Esophagus muscularis mucosa (tissue), 4 donors: ENCODE measurements at places on chromosomes 7 and 10. TPM values are rescaled to one million over a fixed set of nuclear protein-coding genes. Genes with fewer than 3 reads are reported as not detected.

DNA sequence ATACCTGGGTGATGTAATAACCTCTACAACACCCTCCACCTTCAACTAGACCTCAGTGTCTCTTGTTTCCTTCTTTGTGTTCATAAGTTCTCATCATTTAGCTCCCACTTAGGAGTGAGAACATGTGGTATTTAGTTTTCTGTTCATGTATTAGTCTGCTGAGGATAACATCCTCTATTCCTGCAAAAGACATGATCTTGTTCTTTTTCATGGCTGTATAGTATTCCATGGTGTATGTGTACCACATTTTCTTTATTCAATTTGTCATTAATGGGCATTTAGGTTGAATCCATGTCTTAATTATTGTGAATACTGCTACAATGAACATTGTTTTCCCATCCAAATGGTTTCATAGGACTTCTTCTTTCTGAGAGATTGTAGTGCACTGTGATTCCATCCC lies 135.7 kb downstream of the MBL2 start:
- no peaks in the 10 kb centered on the region for H3K4me1 ChIP-seq
- no peak for DNase-seq
- H3K36me3 ChIP-seq, result no peaks in the 10 kb centered on the region
- H3K27ac ChIP-seq, result no peak overlapping the region
- H3K4me3 ChIP-seq, result no peak overlapping the region

GRCh38 chr10:60098677-60099601 lies 192.6 kb upstream of the CCDC6 start:
- no peak for DNase-seq
- H3K4me3 ChIP-seq, result no peak overlapping the region
- H3K4me1 ChIP-seq, result no peaks in the 10 kb centered on the region
- no peaks in the 10 kb centered on the region for H3K27me3 ChIP-seq

The CCL26 gene
- total RNA-seq, result not detected

GRCh38 chr7:100975371-100975821 lies 6.0 kb downstream of the MUC12 start:
- H3K4me1 ChIP-seq, result no peaks in the 10 kb centered on the region
- H3K36me3 ChIP-seq, result no peaks in the 10 kb centered on the region
- DNase-seq, result no peak
- H3K27me3 ChIP-seq, result no peaks in the 10 kb centered on the region
- H3K27ac ChIP-seq, result no peak overlapping the region

The SFXN2 gene
- total RNA-seq, result 3.2 TPM

DNA sequence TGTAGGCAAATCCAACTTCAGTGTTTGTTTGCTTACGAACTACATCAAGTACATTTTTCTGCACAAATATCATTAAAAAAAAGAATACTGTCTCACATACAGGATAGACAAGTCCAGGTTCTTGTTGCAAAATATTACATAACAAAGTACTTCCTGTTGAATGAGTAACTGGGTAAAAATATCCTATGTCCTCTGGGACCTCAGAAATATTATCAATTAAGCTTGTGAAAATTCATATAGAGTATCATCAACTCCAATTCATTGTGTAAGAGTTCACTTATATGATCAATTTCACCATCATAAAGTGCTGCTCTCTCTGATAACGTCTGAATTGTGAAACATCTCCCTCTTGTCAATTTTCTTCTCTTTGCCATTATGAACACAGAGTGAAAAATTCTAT lies 22.6 kb downstream of the HERC4 start:
- DNase-seq, result no peak
- H3K4me3 ChIP-seq, result no peak overlapping the region
- H3K36me3 ChIP-seq, result peaks cover 18% of the 10 kb centered on the region
- no peaks in the 10 kb centered on the region for H3K27me3 ChIP-seq
- H3K4me1 ChIP-seq, result no peaks in the 10 kb centered on the region

- no peak for DNase-seq
- H3K4me3 ChIP-seq, result no peak overlapping the region
- H3K27ac ChIP-seq, result no peak overlapping the region
- H3K27me3 ChIP-seq, result no peaks in the 10 kb centered on the region
Measured at GRCh38 chr10:26378861-26379294, 59.3 kb upstream of the APBB1IP start.

The HEPACAM2 gene
- total RNA-seq, result not detected

The TRPV5 gene
- total RNA-seq, result not detected

GRCh38 chr7:8254667-8255066 lies 7.3 kb downstream of the ICA1 start:
- H3K27me3 ChIP-seq, result no peaks in the 10 kb centered on the region
- H3K4me3 ChIP-seq, result no peak overlapping the region
- no peak overlapping the region for H3K27ac ChIP-seq
- no peaks in the 10 kb centered on the region for H3K36me3 ChIP-seq
